ENCODE measurements at places on chromosomes 3 and 15. TPM values are rescaled to one million over a fixed set of nuclear protein-coding genes. Genes with fewer than 3 reads are reported as not detected.

GRCh38 chr3:39573392-39573791 is 105.9 kb downstream of the MOBP start:
- DNase-seq: no peak

DNA sequence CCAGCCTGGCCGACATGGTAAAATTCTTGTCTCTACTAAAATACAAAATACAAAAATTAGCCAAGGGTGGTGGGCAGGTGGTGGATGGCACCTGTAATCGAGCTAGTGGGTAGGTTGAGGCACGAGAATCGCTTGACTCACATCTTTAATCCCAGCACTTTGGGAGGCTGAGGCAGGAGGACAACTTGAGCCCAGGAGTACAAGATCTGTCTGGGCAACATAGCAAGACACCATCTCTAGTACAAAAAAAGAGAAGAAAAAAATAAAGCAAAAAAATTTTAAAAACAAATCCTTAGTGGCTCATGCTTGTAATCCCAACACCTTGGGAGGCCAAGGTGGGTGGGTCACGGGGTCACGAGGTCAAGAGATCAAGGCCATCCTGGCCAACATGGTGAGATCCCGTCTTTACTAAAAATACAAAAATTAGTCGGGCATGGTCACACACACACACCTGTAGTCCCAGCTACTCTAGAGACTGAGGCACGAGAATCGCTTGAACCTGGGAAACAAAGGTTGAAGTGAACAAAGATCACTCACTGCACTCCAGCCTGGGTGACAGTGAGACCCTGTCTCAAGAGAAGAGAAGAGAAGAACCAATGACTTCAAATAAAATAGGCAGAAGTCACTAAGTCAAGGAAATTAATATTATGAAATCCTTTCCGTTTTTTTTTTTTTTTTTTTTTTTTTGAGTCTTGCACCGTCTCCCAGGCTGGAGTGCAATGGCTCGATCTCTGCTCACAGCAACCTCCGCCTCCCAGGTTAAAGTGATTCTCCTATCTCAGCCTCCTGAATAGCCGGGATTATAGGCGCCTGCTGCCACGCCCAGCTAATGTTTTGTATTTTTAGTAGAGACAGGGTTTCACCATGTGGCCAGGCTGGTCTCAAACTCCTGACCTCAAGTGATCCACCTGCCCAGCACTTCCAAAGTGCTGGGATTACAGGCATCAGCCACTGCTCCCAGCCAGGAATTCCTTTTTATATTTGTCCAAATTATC is 4.9 kb downstream of the RHOA start:
- no peak for DNase-seq

DNA sequence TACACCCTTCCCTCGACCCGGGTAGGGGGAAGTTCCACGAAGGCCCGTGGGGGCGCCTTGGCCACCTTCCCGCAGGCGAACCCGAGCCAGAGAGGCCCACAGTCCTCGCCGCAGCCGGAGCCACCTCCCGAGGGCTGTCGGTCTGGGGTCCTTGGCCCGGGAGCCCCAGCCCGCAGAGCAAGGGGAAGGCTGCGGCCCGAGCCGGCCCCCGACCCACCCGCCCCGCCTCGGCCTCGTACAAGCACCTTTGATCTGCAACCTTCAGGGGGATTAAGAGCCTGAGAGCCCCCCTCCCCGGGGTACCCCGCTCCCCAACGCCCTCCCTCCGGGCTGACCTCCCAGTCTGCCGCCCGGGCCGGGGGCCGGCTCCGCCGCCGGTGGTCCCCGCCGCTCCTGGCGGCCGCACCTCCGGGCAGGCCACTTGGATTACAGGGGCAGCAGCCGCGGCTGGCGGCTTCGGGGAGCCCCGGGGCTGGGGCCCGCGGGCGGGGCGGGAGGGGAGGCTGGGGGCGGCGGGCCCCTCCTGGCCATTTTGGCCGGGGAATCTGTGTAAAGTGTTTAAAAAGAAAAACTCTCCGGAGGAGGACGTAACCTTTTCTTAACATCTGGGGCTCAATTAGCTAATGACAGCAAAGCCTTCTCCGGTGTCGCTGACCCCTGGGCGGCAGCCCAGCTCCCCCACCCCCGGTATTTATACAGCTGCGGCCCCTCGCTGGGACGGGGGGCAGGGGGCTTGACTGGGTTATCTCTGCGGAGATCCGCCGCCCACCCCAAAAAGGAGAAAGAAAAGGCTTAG is 40.2 kb downstream of the EPHB3 start:
- peak; percentile 78 for DNase-seq

DNA sequence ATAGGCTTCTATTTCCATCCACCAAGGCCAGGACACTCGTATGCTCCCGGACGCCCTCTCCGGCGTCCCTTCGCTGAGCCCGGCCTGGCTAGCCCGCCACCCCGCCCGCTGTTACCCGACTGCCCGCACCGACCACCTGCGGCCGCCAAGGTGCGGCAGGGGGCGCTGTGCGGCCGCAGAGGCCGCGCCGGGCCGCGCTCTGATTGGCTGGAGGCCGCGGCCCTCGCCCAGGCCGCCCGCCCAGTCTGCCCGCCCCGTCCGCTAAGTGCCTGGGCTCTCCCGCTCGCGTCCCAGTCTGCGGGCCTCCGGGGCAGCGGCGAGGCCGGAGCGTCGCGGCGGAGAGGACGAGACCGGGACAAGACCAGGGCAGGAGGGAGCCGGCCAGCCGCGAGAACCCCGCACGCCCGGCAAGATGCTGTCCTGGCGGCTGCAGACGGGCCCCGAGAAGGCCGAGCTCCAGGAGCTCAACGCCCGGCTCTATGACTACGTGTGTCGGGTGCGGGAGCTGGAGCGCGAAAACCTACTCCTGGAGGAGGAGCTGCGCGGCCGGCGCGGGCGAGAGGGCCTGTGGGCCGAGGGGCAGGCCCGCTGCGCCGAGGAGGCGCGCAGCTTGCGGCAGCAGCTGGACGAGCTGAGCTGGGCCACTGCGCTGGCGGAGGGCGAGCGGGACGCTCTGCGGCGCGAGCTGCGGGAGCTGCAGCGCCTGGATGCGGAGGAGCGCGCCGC is at the start of gene SYNM:
TSS of gene SYNM (plus strand) at position 293 of the 726 bp plus-strand sequence. CDS start at position 413, 120 bp downstream.
- DNase-seq: peak; percentile 94

DNA sequence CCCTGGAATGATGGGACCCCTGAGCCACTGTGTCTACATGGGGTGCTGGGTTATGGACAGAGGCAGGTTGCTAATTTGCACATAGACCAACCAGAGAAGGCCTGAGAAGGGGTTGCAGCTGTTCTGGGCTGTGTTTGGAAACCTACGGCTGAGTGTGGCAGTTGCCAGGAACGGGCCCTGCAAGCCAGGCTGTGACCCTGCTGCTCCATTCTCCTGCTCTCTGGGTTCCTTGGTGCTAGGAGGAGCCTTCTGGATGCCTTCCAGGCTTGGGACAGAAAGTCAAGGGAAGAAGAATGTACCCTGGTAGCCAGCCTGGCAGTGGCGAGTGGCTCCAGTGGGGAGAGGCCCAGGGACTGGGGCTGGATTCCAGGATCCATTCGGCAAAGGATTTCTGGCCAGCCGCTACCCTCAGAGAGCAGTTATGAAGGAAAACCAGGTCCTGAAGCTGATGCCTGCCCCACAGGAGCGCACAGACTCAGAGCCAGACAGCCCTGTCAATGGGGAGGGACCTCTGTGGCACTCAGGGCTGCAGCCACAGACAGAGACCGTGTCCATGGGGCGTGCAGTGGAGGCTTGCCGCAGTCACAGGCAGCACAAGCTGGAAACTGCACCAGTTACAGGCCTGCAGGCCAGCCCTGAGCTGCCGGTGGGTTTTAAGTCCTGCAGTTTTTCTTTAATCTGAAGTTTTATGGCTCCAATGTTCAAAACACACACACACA is 55.1 kb upstream of the ACAD9 start:
- no peak for DNase-seq

- DNase-seq: no peak
Observed at GRCh38 chr3:15186101-15186476, 20.0 kb upstream of the CAPN7 start.

DNA sequence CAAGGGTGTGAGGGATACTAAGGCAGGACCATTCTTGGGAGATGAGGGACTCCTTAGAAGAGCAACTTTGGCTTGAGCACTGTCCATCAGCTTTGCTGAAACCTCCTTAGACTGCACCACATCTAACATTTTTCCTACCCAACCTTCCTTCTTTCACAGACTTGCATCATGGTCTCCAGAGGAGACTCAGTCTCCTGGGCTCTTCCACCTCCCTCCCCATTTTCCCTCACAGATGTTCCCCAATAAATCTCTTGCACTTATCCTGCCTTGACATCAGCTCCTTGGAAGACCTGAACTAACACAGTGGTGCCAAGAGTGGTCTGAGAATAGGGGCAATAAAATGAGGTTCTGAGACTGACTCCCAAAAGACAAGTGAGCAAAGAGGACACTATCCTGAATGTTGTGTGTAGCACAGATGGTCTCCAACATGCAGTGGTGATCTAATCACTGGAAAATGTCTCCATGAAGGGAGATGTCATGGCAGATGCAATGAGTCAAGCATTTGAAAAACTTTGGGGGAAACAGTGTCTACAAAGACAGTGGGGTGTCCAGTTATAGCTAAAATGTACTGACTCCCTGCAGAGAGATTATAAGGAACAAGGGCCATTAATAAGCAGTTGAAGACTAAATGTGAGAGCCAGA is 26.0 kb upstream of the BOC start:
- DNase-seq: no peak

GRCh38 chr3:176352716-176353334 is 844.5 kb downstream of the TBL1XR1 start:
- DNase-seq: no peak

- DNase-seq: no peak
Observed at GRCh38 chr3:100081986-100082692, 32.2 kb downstream of the FILIP1L start.

DNA sequence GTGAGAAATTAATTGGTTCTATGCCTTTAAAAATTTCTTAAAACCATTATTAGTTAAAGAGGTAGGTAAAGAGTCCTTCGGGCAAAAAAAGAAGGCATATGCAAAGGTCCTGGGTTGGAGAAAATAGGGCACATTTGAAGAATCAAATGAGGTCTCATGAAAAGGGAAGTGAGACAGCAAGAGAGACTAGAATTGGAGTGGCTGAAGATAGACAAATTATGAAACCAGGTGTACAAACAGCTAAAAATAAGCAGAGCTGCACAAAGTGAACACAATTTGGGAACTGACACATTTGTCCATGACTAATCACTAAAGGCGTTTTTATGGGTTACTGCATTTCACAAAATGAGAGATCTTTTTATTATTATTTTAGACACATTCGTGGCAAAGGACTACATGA is 581.2 kb downstream of the PYDC2 start:
- no peak for DNase-seq

- DNase-seq: no peak
Observed at GRCh38 chr3:67386451-67386850, 268.0 kb downstream of the SUCLG2 start.

- DNase-seq: peak; percentile 38
Observed at GRCh38 chr15:66622591-66623022, 56.8 kb upstream of the LCTL start.

GRCh38 chr15:91699741-91700140 is 153.8 kb upstream of the SLCO3A1 start:
- DNase-seq: no peak

GRCh38 chr3:1380926-1381646 is 288.3 kb downstream of the CNTN6 start:
- DNase-seq: no peak

DNA sequence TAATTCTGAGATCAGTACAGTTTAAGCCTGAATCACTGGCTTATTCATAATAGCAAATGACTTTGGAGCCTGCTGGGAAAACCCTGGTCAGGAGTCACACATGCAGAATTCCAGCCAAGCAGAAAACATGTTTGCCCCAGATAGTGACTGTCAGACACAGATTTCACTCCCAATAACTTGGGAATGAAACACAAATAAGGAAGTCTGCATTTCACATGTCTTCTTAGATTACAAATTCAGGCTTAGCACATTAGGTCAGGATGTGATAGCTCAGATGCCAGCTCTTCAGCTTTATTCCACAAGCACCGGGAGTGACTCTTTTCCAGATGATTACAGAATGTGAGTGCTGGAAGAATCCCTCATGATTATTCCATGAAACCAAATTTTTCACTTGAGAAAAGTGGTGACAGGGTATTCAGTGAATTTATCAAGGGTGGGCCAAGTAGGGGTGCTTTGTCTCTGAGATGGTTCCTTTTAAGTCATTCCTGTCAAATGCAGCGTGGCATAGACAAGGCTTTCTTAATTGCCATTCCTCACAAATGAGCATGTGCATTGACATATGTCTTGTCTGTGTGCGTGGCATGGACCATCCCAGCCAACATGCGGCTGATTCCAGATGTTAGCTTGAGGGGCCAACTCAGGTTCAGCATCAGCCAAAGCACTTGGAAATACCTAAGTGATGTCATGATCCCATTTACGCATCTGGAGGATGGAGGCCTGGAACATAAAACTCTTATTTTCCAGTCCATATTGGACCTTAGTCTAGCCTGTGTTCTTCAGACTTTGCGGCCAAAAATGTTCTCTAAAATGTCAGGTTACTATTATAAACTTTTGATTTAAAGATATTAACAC is 191.0 kb downstream of the EPHB1 start:
- no peak for DNase-seq

DNA sequence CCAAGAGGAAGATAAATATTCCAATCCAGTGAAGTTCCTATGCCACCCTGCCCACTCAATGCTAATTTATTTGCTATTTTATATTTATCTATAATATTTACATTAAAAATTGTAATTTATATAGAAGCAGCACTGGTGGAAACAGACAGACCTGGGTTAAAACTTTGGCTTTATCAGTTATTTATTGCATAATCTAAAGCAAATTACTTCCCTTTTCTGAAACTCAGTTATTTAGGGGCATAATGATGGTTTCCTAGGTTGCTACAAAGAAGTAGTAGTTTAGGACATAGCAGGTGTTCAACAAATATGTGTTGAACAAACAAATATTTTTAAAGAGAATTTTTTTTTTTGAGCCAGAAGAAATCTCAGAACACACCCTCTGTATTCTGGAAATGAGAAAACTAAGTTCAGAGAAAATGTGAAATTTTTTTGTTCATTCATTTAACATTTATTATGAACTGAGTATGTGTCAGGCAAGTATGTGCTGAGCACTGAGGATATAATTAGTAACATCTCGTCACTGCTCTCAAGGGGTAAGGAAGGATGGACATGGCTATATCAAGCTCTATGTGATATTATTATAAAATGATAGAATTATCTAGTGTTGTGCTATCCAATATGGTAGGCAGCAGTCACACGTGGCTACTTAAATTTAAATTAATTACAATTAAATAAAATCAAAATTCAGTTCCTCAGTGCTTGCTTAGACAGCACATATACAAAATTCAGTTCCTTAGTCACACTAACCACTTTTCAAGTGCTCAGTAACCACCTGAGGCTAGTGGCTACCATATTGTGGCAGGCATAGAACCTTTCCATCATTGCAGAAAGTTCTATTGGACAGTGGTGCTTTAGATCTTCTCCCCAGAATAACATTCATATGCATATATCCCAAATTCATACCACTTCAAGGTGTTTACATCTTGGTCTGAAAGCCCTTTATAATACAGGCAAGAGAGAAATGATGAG is 7.0 kb upstream of the UBE2Q2 start:
- DNase-seq: no peak

- DNase-seq: no peak
Observed at GRCh38 chr15:60275624-60276023, 122.2 kb downstream of the ANXA2 start.

SERPINI1 gene
- 9.0 TPM for total RNA-seq

GLDN gene
- total RNA-seq: 5.3 TPM

TM4SF1 gene
- not detected for total RNA-seq

OR5K2 gene
- total RNA-seq: not detected

MKRN2 gene
- total RNA-seq: 26.5 TPM

CD200R1 gene
- not detected for total RNA-seq

WDR72 gene
- total RNA-seq: 2.3 TPM

BRPF1 gene
- total RNA-seq: 12.1 TPM

IP6K1 gene
- total RNA-seq: 41.2 TPM

ITPKA gene
- 0.09 TPM for total RNA-seq

TPRG1 gene
- total RNA-seq: 0.71 TPM

Data from neural progenitor cell (in vitro differentiated cells).